Heart right ventricle (tissue), 16 donors: ENCODE measurements at places on chromosomes 6 and 20. TPM values are rescaled to one million over a fixed set of nuclear protein-coding genes. Genes with fewer than 3 reads are reported as not detected.

NOX3 gene
- not detected for total RNA-seq

TAGAP gene
- 6.5 TPM for total RNA-seq

RFX6 gene
- not detected for total RNA-seq

C2 gene
- total RNA-seq, result 2.6 TPM

ADNP gene
- 39.2 TPM for total RNA-seq

ZBP1 gene
- not detected for total RNA-seq

GJA1 gene
- 404 TPM for total RNA-seq

ANKRD66 gene
- total RNA-seq, result not detected

CEP85L gene
- total RNA-seq, result 18.3 TPM

TMEM74B gene
- 2.4 TPM for total RNA-seq

TMEM244 gene
- not detected for total RNA-seq

SLC12A5 gene
- not detected for total RNA-seq

PMEPA1 gene
- 30.4 TPM for total RNA-seq

PCK1 gene
- 0.15 TPM for total RNA-seq

- DNase-seq, result no peak
Observed at GRCh38 chr6:28408076-28408802, 8.7 kb upstream of the ZSCAN12 start.

DNA sequence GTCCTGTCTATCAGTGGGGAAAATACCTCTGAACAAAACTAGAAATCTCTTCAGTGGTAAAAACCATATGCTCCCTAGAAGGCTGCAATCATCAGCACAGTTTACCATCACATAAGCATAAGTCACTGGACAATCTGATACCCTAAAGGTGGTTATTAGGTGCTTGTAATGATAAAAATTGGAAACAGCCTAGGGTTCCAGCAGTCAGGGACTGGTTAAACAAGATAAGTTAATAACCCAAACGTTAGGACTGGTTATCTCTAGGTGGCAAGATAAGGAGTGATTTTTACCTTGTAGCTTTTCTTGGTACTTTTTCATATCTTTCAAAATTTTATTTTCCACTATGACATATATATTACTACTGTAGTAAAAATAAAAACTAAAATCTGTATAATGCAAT, 11.0 kb downstream of the ECI2 start:
- DNase-seq, result no peak

DNA sequence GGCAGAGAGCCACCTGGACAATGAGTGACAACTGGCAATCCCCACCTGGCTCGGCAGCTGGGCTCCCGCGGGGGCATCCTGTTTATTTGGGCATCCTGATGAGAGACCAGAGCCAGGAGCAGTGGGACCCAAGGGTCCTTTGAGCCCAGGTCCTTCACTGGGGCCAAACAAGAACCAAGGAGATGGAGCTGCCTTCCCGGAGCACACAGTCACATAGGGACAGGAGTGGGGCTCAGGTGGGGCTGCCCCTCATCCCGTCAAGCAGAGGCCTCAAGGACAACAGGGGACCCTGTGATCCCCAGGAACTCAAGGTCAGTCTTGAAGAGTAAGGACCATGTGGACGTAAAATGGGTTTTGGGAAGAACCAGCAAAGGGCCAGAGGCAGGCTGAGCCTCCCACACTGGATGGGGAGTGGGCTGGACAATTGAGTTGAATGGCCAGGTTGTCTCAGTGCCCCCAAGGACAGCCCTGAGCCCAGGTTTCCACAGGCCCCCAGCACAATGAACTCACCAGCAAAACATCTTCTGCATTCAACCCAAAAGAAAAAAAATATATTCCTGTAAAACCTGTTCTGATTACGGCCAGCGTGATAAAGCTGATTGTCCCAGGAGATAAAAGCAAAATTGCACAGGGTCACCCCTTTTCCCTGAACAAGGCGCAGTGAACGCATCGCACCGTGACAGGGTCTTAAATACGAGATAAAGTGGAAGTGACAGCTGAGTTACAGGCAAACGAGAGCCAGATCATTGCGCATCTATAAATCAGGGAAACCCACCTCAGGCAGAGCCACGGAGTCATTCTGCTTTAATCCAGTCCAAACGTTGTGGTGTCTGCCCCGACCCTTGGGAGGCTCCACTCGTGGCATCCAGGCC, 86.2 kb downstream of the ANKRD60 start:
- no peak for DNase-seq

GRCh38 chr6:44217332-44218143, 812 bp downstream of the MYMX start:
- peak; percentile 79 for DNase-seq

GRCh38 chr20:54550776-54551396, 75.5 kb downstream of the DOK5 start:
- no peak for DNase-seq

- DNase-seq, result no peak
Observed at GRCh38 chr20:52289956-52290565, 98.5 kb upstream of the ZFP64 start.

DNA sequence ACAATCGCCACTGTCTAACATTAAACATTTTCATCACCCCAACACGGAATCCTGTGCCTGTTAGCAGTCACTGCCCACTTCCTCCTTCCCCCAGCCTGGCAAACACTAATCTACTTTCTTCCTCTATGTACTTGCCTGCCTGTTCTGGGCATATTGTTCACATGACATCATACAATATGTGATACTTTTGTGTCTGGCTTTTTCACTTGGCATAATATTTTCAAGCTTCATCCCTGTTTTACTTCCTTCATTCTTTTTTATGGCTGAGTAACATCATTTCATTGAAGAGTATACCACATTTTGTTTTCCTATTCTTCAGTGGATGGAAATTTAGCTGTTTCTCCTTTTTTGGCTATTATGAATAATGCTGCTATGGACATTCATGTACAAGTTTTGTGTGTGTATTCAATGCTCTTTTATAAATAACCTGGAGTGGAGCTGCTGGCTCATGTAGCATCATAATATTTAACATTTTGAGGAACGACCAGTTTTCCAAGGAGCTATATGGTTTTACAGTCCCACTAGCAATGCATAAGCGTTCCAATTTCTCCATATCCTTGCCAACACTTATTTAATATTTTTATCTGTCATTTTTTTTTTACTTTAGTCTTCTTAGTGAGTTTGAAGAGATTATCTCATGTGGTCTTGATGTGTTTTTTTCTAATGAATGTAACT, 360.1 kb downstream of the HDGFL1 start:
- no peak for DNase-seq

- DNase-seq, result no peak
Observed at GRCh38 chr20:3864518-3864917, 17.9 kb downstream of the MAVS start.

DNA sequence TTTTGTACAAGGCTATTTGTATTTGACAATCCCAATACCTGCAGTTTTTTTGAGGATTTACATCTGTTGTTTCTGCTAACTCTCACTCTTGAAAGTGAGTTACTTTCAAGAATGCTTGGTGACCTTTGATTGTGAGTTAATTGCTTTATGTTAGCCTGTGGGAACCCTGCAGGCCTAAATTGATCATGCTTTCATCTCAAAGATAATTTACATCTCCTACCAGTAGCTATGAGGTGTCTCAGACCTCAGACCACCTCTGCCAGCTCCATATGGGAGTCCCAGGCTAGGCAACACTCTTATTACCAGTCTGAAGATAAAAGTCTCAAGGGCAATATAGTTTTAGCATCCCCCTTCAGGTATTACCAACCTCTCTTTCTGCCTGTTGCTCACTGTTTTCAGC, 116.4 kb upstream of the THEMIS start:
- no peak for DNase-seq

GRCh38 chr6:130362128-130362527, 3.7 kb upstream of the TMEM200A start:
- DNase-seq, result no peak

DNA sequence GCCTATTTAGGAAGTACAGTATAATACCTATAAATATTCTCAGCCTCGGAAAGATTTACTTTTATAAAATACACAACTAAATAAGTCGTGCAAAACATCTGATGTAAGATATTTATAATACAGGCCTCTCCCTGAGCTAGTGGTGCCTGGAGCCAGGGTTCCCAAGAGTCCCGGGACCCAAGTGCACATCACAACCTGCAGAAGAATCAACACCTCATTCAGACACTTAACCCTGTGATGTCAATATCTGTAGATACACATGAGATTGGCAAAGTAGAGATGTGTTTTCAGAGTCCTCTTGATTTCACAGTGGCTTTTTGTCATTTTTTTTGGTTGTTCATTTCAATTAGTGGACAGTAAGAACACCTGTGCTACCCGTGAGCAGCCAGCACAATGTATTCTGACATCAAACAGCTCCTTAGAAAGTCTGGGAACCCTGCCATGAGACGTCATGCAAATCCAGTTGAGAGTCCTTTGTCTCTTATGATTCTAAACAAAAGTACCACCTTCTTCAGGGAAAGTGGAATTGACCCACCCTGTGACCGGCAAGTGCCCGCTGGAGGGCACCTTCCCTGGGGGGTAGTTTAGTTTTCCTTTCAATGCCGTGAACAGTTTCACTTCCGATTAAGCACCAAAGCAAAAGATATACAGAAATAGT, 101.6 kb downstream of the DACT2 start:
- no peak for DNase-seq

GRCh38 chr6:2943564-2943955, 27.8 kb downstream of the SERPINB6 start:
- DNase-seq, result no peak

GRCh38 chr20:40477805-40478204, 211.2 kb downstream of the MAFB start:
- DNase-seq, result no peak

DNA sequence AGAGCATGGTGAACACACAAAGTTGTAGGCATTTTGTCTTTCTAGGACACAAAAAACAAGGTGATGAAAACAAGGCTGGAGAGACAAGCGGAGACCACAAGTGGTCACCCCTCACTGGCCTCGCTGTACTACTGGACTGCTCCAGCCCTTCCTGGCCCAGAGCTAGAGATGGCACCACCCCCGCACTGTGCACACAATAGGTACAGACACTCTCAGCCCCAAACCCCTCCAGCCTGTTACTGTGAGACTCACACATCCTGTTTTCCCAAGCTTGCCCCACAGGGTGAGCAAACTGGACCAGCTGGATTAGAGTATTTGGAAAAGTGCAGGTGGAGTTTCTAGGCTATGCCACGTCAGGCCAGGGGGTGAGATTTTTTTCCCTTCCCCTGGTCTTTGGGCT, 8.4 kb upstream of the ZSWIM1 start:
- no peak for DNase-seq

- no peak for DNase-seq
Observed at GRCh38 chr20:37934634-37935375, 31.9 kb downstream of the VSTM2L start.

DNA sequence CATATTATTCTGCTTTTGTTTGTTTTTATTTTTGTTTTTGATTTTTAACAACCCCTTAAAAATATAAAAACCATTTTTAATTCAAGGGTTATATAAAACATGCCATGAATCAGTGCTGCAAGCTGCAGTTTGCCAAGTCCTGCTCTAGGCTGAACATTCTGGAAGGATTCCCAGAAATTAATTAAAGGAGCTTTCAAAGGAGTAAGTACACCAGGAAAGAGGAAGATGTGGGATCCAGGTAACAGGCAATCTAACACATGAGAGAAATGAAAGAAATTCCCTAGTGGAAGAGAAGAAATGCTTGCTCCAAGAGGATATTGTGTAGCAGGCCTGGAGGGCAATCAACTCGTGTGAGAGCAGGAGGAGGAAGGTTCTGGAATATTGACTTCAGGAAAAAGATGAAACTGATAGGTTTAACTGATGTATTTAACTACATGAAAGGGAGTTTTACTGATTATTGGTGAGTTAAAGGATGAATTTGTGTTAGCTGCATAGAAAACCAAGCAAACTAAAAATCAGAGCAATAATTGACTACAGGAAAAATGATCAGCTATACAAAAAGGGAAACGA, 146.0 kb upstream of the PHACTR1 start:
- DNase-seq, result no peak

- DNase-seq, result no peak
Observed at GRCh38 chr6:44925100-44925739, 402.9 kb upstream of the RUNX2 start.

DNA sequence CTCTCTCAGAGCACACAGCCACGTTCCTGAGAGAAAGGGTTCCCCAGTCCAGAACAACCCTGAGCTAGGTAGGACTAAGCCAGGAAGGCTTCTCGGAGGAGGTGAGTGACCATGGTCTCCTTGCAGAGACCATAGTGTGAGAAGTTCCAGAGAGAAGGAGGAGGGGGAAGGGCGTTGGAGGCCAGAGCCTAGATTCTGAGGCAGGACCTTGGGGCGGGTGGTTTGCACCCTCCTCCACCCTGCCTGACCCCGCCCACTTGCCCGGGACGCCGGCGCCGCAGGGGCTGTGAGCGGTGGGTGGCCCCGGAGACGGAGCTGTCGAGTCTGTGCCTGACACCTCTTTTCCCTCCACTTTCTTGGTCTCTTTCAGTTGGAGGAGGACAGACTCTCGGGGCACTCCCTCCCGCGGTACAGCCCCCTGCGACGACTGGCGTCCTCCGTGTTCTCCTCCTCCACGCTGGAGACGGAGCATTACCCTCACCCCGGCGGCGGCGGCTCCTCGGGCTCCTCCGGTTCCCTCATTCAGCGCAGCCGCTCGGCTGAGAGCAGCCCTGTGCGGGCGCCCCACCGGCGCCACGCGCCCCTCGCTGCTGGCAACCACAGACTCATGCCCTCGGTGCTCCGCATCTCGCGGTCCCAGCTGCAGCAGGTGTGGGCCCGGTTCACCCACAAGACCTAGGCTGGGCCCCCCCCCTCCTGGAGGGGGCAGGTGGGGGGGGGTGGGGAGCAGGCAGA, 26.2 kb downstream of the TTBK1 start:
- DNase-seq, result peak; percentile 25

DNA sequence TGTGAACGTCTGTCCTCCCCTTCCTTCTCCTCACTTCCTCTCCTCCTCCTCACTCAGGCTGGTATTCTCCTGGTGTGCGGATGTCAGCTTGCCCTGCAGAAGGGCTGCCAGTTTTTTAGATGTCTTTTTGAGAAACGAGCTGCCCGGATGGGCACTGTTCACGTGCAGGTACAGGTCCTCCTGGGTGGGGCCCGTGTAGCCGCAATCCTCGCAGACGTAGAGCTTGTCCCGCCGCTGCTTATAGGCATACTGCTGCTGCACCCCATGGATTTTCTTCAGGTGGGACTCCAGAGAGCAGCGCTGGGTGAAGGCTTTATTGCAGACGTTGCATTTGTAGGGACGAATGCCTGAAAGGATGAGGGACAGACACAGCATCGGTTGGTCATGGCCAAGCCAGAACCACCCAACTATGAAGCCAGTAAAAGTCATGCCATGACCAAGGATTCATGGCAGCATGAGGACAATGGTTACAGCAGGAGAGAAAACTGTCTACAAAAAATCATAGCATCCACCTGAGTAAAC, 33.0 kb downstream of the OVOL2 start:
- no peak for DNase-seq
